ENCODE measurements at places on chromosomes 1 and 21.

DNA sequence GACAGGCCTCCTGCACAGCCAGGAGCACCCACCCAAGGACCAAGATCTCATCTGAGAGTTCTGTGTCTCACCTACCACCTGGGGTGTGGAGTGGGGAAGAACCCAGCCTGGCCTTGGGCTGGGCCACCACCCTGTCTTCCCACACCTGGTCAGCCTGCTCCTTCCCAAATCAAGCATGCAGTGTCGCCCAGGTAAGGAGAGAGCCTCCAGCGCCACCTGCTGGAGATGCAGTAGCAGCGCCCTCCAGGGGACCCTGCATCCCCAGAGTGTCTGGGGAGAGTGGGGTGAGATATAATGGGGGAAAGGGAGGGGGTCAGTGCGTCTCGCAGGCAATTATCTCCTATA lies 32.3 kb downstream of the KIAA2013 start:
- DNase-seq, result peak; percentile 92

DNA sequence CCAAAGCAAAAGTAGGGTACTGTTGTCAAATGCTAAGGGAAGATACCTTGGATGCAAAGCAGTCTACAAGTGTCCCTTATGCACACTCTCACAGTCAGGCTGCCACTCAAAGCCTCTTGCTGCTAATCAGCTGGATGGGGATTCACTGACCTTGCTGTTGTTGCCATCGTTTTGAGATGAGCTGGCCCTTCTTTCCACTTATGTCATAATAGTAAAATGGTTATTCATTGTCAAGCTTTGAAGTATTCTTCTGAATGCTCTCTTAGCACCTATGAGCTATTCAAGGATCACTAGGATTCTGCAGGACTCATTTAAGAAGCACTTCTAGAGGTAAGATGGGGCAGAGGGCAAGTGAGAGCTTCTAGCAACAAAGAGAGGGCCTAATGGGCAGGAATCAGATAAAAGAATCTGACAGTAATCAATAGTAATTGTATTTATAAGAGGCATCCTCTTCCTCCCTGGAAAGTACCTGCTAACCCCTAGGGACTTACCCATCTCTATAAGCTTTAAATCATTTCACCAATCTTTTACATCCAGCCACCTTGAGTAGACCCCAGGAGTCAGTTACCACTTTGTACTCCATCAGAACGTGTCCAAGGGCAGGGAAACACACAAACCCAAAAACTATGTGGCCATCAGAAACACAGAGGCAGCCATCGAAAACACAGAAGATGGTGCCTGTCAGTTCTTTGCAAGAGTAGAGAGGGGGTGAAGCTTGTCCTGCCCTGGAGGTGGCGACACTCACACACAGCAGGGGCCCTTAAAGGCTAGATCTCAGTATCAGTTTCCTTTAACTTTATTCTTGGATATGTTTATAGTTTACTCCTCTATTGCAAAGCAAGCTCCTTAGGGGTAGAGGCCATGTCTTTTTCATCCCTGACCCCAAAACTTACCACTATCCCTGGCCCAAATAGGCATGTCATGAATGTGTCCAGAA lies 103.7 kb upstream of the NFIA start:
- DNase-seq, result peak; percentile 80

DNA sequence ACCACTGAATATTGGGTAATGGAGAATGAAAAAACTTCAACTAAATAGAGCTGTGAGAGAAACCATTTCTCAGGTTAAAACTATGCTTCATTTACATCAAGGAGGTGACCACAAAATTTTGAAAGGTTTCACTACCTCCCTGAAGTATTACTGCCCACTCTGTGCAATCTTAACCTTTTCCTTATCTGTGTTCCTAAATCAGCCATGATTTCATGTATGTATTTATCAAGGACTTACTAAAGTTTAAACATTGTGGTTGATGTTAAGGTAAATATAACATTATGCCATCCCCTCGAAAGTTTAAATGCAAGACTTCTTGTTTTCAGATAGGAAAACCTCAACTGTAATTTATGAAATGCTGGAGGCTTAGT lies 84.4 kb downstream of the CLEC20A start:
- DNase-seq, result no peak

GRCh38 chr1:53655931-53656746 lies 82.8 kb downstream of the GLIS1 start:
- no peak for DNase-seq

DNA sequence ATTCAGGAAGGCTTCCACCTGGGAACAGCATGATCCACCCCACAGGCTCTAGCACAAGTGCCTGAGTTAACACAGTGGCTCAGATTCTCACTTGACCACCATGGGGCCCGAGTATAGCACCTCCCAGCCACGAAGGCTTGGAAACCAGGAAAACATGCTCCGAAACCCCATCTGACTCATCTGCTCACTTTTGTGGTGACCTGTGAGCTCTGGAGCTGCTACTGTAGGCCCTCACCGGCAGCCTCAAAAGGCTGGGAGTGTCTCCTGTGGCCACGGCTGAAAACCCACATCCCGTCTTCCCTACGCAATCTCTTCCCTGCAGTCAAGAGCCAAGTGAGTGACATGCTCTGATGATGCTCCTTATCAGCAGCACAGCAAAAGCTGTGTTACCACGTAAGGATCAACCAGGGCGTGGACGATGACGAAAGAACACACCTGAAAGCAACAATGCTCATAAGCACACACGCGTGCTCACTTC lies 81.4 kb downstream of the TGFBR3 start:
- DNase-seq, result peak; percentile 70

GRCh38 chr1:33849211-33849610 lies 14.7 kb upstream of the HMGB4 start:
- DNase-seq, result no peak

- DNase-seq, result no peak
Measured at GRCh38 chr1:48230236-48230635, 7.7 kb downstream of the SLC5A9 start.

DNA sequence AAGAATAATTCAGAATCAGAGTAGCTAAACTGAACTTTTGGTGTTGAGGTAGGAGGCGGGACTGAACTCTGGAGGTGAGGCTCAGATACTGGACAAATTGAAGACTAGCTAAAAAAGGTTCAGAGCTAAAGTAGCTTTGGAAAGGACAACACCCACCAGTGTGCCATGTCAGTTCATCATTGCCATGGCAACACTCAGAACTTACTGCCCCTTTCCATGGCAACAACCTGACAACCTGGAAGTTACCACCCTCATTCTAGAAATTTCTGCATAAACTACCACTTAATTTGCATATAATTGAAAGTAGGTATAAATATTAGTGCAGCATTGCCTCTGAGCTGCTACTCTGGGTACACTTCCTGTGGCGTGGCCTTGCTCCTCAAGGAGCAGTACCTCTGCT lies 30.3 kb upstream of the POGK start:
- DNase-seq, result no peak
